ENCODE measurements at places on chromosomes 4 and X. TPM values are rescaled to one million over a fixed set of nuclear protein-coding genes. Genes with fewer than 3 reads are reported as not detected.

DNA sequence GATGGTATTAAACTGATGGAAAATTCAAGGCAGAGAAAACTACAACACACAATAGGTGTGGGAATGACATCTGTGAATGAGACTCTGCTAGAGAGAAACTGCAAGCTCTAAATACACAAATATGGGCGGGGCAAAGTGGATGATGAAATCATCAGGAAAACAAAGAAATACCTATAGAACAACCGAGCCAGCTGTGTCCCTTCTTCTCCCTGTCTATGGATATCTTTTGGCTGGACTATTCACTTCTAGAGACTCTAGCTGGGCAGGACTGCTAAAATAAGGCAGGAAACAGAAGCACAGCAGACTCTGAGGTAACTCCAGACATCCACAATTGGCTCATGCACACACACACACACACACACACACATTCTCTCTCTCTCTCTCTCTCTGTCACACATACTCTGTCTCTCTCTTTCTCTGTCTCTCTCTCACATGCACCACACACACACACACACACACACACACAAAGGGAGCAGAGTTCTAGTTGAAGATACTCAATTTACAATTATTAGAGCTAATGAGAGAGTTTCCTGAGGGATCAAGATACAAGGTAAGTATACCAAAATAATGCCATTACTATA, 27.2 kb upstream of the EDNRA start:
- DNase-seq = no peak

GRCh38 chrX:95718746-95719145, 965.9 kb upstream of the DIAPH2 start:
- DNase-seq = no peak

- no peak for DNase-seq
These were observed 50.2 kb downstream of the ZNF827 start for GRCh38 chr4:145888393-145888792.

GRCh38 chrX:120365320-120365719, 3.4 kb downstream of the ATP1B4 start:
- no peak for DNase-seq

The LRCH2 gene
- 5.7 TPM for total RNA-seq

The MAGEE1 gene
- total RNA-seq = 4.2 TPM

DNA sequence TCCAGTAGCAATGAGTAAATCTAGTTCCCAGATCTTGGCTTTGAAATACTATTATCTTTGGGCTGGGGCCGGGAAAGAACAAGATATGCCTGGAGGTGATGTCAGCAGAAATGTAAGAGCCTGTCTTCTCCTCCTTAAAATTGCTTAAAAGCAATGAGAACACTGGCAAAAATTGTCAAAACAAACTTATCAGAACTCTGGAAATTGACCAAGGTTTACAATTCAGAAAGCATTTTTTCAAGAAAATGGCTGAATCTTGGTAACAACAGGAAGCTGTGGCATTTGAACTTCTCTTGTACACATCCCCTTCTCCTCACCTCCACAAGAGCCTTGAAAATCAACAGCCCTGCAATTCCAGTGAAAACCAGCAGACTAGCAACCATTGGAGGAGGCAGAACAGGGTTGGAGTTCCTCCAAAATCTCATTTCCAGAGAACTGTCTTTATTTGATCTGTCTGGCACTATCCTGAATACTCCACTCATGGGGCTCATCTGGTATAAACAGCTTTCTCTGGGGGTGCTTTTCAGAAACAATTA, 13.5 kb downstream of the TIMP1 start:
- DNase-seq = no peak

DNA sequence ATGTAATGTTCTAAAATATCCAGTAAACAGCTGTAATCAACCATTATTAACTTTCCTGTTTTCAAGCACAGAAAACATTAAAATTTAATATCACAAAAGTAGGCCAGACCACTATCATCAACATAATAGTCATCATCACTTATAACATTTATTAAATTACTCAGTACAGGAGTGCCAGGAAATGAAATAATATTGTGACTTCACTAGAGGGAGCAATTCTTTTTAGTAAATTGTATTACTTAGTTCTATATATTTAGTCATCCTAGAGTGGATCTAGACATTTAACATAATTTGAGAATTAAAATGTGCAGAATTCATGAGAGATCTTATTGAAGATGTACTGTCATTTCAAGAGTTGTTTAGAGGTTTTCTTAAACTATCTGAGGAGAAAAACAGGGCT, 33.6 kb downstream of the PITX2 start:
- DNase-seq = no peak

The PABPC1L2B gene
- not detected for total RNA-seq

DNA sequence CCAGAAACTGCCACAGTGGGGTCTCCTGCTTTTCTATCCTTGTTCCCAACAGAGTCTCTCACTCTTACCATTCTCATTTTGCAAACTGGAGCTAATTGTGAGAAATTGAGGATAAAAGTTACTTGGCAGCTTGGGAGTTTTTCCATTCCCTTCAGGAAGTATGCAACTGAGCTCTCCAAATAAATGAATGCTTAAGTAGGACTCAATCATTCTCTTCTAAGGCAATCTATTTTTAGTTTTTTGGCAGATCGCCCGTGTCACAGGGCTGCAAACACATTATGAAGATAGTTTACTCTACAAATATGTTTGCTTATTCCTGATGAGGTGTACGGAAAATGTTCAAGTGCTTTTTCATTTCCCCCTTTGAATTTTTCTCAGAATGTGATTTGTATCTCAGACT, 5.3 kb downstream of the ASB11 start:
- no peak for DNase-seq

DNA sequence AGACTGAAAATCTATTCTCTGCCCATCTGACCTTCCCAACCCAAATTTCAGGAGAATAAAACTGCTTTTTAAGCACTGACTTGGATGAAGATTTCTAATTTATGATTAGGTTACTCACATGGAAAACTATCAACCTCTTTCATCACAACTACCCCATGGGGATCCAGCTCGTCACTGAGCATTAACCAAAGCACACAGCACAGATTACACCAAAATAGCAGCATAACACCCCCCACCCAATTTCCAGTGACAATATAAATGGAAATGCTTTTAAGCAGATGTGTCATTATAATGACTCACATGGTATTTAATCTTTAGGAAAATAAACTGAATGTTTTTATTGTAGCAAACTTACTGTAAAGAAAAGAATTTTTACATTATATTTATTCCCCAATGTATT, 9.7 kb downstream of the SERTM2 start:
- no peak for DNase-seq

The SERPINA7 gene
- not detected for total RNA-seq

The PDLIM5 gene
- 73.5 TPM for total RNA-seq

The FRYL gene
- 122 TPM for total RNA-seq

The MAB21L2 gene
- not detected for total RNA-seq

DNA sequence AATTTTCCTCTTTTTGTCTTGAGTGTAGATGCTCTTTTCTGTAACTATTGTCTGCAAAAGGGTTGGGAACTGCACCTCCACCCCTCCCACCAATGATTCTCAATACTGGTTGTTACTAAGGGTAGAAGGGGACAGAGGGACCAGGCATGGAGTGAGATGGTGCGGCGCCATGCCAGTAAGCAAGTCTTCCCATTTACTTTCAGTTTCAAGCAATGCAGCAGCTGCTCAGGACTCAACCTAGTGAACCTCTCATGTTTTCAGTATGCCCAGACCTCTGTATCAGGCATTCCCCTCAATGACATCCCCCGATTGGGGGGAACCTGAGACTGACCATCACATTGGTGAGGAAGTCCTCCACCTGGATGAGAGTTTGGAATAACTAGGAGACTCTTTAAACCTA, 41.5 kb downstream of the ZNF81 start:
- no peak for DNase-seq

GRCh38 chr4:68272860-68273259, 27.4 kb upstream of the TMPRSS11B start:
- DNase-seq = no peak

The TSPAN7 gene
- total RNA-seq = 68.2 TPM

DNA sequence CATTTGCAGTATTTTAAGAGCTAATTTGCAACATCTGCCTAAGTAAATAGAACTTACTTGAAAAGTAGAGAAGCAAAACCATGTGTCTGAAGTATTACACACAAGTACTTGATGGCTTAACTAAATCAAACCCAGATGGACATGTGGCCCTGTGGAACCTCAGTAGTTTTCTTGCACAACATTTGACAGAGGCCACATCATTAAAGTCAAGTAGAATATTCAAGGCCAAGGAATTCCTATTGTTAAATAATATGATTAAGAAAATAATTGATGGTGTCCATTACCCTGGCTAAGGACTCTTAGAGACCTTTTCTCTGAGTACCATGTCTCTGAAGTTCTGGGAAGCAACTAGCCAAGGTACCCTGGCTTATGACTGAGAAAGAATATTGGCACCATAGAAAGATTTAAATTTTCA, 135.4 kb upstream of the OTUD4 start:
- DNase-seq = peak; percentile 19

The SMIM10 gene
- 18.0 TPM for total RNA-seq

DNA sequence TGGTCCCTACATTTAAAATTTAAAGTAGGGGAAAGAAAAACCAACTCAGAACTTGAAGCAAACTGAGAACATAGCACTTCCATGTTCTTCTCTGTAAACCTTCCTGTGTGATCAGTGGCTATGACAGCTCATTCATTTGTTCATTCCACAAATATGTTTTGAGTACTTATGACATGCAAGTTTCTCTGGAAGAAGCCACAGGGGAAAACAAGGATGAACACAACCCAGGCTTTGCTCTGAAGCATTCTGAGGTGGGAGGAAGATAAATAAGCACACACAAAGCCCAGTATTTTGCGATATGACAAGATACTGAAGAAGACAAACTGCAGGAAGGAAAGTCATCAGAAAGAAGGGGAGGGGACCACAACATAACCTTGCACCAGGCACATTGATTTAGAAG, 96.4 kb downstream of the CHIC2 start:
- DNase-seq = no peak

The STK32B gene
- 0.39 TPM for total RNA-seq

The NWD2 gene
- total RNA-seq = 1.1 TPM
